Keratinocyte (primary cell): ENCODE measurements at places on chromosomes 3 and 15. TPM values are rescaled to one million over a fixed set of nuclear protein-coding genes. Genes with fewer than 3 reads are reported as not detected.

CAND2 gene
- 0.05 to 0.09 TPM (median 0.07 TPM) in 3 replicates for polyA plus RNA-seq

FBN1 gene
- 3.1 to 4.8 TPM (median 3.5 TPM) in 3 replicates for polyA plus RNA-seq

DUOX1 gene
- polyA plus RNA-seq = 13.6 to 32.5 TPM (median 16.3 TPM) in 3 replicates

DZIP1L gene
- polyA plus RNA-seq = 1.3 to 1.9 TPM (median 1.7 TPM) in 3 replicates

SI gene
- not detected in 3 replicates for polyA plus RNA-seq

ITGB5 gene
- polyA plus RNA-seq = 136 to 145 TPM (median 136 TPM) in 3 replicates

RASL12 gene
- polyA plus RNA-seq = not detected in 3 replicates

PDZRN3 gene
- polyA plus RNA-seq = not detected in 3 replicates

CNTN3 gene
- polyA plus RNA-seq = 0.01 to 0.06 TPM in 2 of 3 replicates, not detected in the other

CCDC9B gene
- polyA plus RNA-seq = 6.3 to 9.6 TPM (median 7.4 TPM) in 3 replicates

FBXW12 gene
- polyA plus RNA-seq = not detected in 3 replicates

PRR20G gene
- 0.05 TPM in 1 of 3 replicates, not detected in the others for polyA plus RNA-seq

CCDC54 gene
- not detected in 3 replicates for polyA plus RNA-seq

ITIH3 gene
- polyA plus RNA-seq = not detected in 3 replicates
